ENCODE measurements at places on chromosomes 13 and 19.

DNA sequence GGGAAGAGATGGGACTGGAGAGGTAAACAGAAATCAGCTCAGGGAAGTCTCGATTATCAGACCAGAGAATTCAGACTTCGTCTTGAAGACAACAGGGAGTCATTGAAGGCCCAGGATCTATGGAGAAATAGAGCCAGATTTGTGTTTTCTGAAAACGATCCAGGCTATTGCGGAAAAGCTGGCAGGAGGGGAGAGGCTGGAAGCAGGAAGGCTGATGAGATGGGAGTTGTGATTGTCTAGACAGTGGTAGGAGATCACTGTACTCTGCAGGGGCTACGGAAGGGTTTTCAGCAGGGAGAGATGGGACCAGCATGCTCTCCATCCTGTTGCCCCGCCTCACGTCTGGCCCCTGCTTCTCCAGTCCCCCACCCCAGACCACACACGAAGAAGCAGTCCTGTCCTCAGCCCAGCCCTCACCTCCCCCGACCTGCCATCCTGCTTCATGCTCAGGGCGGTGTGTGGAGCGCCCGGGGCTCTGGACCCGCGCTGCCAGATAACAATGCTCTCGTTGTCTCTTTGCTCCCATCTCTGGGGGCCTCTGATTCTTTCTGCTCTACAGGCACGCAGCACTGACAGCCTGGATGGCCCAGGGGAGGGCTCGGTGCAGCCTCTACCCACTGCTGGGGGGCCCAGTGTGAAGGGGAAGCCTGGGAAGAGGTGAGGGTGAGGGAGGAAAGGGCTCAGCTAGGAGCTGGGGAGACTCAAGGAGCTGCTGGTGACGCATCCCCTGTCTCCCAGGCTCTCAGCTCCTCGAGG is 1.9 kb downstream of the ARHGAP33 start:
- DNase-seq, result no peak

GRCh38 chr19:45517238-45517637 is 10.0 kb downstream of the VASP start:
- DNase-seq, result no peak

DNA sequence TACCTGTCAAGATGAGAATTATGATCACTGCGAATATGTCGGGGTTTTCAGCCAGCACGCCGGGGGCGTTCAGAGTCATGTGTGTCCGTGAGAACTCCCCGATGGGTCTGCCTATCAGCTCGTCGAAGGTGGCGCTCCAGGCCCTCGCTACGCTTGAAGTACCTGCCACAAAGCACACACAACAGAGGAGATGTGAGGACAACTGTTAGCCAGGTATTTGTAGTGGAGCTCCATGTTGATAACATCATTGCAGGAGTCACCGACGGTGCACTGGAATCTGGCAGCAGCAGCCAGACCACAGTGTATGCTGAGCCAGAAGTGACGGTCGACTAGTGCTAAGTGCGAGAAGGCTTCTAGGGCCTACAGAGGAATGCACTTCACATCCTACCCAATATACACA is 62.7 kb downstream of the SLC7A1 start:
- no peak for DNase-seq

- no peak for DNase-seq
Measured at GRCh38 chr13:43985422-43986072, 105.8 kb downstream of the LACC1 start.

DNA sequence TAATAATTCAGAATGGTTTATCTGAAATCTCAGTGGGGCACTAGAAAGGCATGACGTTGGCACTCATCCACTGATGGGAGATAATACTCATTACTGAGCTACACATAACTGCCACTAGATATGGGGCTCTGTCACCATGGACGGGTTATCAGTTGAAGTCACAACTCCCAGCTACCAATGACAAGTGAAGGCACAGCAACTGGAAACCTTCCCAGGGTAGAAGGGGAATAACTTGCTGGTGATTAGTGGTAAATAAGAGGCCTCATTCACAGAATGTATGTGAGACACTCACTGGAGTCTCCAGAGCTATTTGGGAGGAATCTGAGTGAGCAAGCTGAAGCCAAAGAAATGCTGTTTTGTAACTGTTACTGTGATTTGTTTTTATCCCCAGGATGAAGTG is 249.6 kb downstream of the ENOX1 start:
- DNase-seq, result no peak

GRCh38 chr19:9709305-9709704 is 34.4 kb upstream of the ZNF562 start:
- no peak for DNase-seq

DNA sequence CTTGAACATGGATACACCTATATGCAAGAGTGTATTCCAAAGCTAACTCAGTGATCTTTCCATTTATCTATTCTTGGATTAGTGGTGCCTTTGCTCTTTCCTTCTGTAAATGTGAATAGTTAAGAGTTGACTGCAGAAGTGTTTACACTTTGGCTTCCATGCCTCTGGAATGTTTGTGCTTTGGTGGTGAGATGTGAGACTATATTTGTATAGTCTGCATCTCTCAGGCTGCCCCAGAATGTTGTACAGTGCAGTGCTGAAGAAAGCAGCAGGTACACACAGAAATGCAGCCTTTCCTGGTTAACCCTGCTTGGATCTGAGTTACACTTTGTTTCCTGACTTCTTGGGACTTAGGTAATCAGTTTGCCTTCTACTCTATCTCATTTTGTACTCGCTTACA is 90.2 kb downstream of the DNAJC15 start:
- no peak for DNase-seq

DNA sequence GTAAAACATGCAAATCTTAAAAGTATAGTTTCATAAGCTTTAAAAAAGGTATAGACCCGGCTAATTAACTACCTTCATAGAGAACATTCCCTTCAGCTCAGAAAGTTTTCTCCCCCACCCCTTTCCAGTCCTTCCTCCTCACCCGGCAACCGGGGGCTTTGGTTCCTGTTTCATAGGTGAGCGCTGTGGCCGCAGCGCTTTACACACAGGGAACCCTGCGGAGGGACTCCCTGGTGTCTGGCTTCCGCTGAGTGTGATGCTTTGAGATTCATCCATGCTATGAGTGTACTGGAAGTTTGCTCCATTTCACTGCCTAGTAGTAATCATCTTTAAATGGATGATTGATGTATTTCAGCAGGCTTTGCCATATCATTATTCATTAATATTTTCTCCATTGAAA is 26.0 kb upstream of the PABPC3 start:
- DNase-seq, result no peak

DNA sequence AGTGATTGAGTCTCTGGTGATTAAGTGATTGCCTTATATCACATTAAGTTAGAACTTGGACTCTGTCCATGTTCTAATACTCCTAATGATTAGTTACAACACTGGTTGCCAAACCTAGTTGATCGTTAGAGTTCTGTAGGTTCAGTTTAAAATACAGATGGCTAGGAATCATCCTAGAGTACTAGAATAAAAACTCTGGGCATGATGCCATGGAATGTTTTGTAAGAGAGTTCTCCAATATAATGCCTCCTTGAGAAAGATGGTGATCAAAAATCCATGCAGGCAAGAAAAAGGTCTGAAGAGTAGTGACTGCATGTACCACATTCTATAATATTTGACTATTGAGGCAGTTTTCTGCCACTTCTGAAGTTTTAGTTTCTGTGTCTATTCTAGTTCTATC is 176.3 kb downstream of the GPC5 start:
- no peak for DNase-seq

DNA sequence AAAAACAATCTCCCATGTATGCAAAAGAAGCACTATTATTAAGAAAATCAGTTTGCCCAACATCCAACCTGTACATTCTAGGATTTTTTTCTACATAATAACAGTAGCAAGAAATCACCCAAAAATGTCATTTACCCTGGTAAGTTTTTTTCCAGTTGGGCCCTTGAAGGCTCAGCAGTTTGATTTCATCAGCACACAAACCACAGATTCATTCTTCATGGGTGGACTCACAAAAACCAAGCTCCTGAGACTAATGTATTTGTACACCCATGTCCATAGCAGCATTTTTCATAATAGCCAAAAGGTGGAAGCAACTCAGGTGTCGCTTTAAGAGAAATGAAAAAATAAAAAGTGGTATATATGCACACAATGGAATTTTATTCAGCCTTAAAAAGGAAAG is 210.1 kb downstream of the TBC1D4 start:
- no peak for DNase-seq

All from activated T-cell treated with anti-CD3 and anti-CD28 coated beads for 4 hours (primary cell).